ENCODE measurements at places on chromosomes 12 and 14.

GRCh38 chr12:55694188-55694515 is 13.6 kb downstream of the ITGA7 start:
- DNase-seq, result no peak

DNA sequence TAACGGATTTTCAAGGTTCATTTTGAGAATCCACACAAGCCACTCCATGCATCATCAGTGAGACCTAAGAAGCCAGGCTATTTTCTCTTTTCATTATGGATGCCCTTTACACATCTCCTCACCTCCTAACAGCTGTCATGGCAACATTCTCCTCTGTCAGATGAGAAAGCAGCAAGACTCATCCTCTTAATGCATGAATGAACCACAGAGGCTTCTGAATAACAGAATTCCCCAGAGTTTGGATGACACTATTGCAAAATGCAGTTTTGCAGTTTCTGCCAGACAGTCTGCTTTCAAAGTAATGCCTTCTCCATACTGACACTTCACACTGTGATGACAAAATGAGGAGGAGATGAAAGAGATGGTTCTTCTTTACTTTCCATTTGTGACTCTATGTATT is 286.7 kb upstream of the GRIP1 start:
- no peak for DNase-seq

DNA sequence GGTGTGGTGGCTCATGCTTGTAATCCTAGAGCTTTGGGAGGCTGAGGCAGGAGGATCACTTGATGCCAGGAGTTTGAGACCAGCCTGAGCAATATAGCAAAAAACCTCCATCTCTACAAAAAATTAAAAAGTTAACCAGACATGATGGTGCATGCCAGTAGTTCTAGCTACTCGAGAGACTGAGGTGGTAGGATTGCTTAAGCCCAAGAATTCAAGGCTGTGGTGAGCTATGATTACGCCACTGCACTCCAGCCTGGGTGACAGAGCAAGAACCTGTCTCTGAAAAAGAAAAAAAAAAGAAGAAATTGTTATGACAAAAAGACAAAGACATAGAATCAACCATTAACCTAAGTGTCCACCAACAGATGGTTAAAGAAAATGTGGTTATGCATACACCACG is 2.1 kb upstream of the ATP23 start:
- no peak for DNase-seq

- no peak for DNase-seq
Measured at GRCh38 chr12:113236539-113237399, 15.5 kb downstream of the TPCN1 start.

- no peak for DNase-seq
Measured at GRCh38 chr12:118187751-118188435, 52.0 kb downstream of the PEBP1 start.

Measured in stimulated activated CD8-positive, alpha-beta memory T cell treated with anti-CD3 and anti-CD28 coated beads, Interleukin-4, amount 100 ng/mL, for 1 hour (primary cell).